Hematopoietic multipotent progenitor cell treated with erythropoietin and hydrocortisone succinate and interleukin-3 and kit ligand, for 15 days (in vitro differentiated cells): ENCODE measurements at places on chromosomes 7 and 10.

- DNase-seq, result no peak
Measured at GRCh38 chr10:17001961-17002749, 127.5 kb downstream of the CUBN start.

DNA sequence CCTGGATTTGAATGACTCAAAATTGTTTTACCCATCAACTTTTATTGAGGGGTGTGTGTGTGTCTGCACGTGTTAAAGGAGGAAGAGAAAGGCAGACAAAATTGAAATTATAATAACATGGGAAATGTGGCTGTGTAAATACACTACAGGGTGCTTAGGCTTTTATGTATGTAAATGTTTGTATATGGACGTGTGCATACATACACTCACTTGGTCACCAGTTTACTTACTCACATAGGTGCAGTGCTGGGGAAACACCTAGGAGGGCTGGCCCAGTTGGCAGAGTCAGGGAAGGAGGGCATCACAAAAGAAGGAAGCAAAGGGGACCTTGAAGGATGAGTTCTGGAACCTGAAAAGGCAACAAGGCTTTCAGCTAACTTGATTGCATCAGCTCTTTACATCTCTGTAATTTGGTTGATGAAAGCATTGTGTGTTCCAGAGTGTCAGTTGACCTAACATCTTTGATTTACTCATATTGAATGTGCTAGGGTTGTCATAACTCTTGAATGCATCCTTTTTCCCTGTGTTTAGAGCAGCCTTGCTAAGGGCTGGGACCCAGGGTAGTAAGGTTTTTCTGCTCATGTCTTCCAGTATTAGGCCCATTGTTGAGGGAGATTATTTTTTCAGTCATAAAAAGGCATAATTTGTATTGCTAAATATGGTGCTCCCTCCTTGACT lies 10.2 kb downstream of the WDR11 start:
- no peak for DNase-seq

DNA sequence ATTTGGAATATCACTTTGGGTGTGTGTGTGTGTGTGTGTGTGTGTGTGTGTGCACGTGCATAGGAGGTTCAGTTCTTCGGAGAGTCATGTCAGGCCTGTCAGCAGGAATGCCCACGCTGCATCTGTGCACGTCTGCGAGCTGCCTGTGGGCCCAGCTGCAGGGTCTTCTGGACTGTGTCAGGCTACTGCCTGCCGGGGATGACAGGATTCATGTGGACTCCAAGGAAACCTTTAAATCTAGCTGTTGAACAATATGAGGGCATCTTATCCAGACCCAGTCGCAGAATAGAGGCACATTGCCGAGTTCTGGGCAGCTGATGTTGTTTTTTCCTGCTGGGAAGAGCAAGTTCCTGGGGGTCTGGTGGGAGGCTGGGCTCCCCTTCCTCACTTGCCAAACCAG lies 19.0 kb downstream of the AQP1 start:
- no peak for DNase-seq

DNA sequence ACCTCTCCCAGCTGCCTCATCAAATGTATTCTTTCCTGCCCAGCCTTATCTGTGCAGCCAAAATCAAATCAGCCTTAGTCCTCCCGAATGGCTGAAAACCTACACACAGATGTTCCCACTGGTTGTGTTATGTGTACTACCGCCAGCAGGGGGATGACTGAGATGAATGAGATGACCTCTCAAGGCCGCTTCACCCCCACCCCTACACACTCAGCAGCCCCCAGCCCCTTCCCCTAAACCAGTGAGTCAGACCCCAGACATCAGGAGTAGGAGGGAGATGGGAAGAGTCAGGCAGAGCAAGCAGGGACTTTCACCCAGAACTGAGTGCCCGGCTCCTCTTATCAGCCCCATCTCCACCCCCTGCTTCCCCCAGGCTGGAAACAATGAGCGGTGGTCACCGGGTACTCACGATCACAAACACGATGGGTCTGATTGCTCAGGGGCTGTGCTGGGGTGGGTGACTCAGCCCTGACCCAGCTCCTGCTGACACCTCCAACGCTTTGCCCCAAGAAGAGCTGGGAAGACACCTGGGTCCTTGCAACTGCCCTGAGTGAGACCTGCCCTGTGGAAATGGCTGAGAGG lies 6.5 kb upstream of the C10orf105 start:
- DNase-seq, result peak; percentile 44

GRCh38 chr7:2154121-2154520 lies 78.6 kb downstream of the MAD1L1 start:
- no peak for DNase-seq

- DNase-seq, result no peak
Measured at GRCh38 chr10:131174211-131174565, 137.3 kb downstream of the TCERG1L start.

DNA sequence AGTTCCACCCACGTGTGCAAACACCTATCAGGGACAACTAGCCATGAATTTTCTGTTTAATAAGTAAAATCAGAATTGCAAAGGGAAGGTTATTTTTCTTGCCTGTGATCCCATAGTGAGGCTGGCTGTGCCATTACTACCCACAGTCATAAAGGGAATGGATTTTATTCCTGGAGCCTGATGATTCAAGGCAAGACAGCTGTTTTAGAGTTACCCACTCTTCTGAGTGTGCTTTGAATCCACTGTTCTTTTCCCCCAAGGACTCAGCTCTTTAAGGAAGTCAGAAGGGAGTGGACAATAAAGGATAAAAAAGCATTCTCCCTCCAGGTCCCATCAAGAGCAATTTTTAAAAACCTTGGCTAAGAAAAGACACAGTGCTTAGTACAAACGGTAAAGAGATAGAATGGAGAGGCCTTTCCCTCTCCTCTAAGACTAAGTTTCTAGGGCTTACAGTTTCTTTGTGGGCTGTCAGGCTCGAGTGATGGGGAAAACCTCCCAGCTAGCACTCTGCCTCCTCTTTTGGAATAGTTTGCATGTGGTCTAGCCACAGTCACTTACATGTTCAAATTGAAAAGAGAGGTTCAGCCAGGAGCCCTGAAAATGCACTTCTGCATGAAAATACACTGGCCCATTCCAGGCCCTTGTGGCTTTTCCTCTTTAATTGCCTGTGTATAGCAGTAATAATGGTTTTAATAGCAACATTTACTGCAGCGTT lies 5.1 kb upstream of the LRRC4 start:
- no peak for DNase-seq

- DNase-seq, result no peak
Measured at GRCh38 chr10:32060347-32060746, 4.1 kb upstream of the KIF5B start.

DNA sequence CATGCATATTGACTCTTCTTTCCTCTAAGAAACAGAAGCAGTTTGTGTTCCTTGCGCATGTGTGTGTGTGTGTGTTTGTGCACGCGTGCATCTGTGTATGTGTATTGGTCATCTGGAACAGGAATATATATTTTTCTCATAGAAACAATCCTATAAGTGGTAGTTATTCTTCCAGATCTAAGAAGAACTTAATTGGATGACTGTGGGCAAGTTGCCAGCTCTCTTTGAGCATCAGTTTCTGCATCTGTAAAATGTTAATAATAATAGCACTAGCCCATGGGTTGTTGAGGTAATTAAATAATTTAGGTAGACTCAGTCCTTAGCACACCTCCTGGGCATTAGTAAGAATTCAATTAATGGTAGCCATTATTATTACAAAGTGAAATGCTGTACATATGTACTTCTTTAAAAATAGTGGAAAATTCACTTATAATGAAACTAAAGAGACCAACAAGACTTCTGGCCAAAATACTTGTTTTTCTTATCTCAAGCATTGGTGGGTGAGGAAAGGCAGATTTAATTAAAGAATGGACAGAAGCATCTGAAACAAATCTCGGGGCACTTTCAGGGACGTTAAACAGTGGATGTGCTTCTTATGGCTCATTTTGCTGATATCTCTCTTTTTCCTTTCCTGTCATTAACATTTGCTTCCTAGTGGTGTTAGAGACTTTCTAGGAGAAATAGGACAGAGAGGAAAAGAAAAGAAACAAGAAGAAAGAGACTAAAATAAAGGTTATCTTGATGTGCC lies 124.9 kb upstream of the HABP2 start:
- no peak for DNase-seq

DNA sequence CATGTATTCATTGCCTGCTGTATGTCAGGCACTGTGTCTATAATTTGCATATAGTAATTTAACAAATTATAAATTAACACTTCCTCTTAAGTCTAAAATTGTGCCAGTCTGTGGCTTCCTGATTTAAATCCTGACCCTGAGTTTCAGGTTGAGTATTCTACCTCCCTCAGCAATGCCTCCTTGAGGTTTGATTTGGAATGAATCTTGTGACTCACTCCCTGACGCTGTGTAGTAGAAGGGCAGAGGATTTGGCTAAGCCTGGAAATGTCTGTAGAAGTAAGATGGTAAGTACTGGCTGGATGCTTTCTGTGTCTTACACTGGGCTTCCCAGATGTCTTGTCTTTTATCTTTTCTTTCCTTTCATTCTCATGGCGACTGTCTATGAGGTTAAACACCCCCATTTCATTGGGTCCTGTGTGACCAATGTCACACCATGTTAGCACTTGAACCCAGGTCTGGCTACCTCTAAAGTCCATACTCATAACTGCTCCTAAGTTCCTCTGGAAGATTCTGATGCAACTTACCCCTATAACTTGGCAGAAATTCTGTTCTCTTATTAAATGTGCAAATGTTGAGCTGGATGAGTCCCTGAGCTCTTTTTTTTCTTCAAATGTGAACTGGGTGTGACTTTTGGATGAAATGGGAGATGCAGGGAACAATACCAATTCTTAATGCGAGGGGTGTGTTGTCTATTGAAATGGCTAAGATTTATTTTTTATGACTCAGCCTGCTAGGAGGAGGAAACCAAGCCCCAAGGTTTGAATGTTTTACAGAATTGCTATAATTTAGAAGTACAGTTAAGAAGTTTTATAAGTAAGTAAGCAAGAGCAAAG lies 48.5 kb downstream of the PLCE1 start:
- DNase-seq, result no peak

GRCh38 chr7:17185690-17186070 lies 112.8 kb upstream of the AHR start:
- DNase-seq, result no peak

GRCh38 chr10:70124918-70125317 lies 7.7 kb downstream of the AIFM2 start:
- no peak for DNase-seq

GRCh38 chr10:112955582-112956421 lies 5.8 kb downstream of the TCF7L2 start:
- DNase-seq, result no peak

DNA sequence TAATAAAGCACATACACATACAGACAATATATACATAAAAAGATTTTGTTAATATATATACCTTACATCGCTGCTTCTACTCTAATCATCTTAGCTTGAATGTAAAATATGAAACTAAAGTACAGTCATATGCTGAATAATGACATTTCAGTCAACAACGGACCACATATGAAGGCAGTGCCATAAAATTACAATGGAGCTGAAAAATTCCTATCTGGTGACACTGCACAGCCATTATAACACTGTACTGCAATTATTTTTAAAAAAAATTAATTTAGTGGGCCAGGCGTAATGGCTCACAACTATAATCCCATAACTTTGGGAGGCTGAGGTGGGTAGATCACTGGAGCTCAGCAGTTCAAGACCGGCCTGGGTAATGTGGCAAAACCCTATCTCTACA lies 122.3 kb downstream of the JMJD1C start:
- no peak for DNase-seq

DNA sequence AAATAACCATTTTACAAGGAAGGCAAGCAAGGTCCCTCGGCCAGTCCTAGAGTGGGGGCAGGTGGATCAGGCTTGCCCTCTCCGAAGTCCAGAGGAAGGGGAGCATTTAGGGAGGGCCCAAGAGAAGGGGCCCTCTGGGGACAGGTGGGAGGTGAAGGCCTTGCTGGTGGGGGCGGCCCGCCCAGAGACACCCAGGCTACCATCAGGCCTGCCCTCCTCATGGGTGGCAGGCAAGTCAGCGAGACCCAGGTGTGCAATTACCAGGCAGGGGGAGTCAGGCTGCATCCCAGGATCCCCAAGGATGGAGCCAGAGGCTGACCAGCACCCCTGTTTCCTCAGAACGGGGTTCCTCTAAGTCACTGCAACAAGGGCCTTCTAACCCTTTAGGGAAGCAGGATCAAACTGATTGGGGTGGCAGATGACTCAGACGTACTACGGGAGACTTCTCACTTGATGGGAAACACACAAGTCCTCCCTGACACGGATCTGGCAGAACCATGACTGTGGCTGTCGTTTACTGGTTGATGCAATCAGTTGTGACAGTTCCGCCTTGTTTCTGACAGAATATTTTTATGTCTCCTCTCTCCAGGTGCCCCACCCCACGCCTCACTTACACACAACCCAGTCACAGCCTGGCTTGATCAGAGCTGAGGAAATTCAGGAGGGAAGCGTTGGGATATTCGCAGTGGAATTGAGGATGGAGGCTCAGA lies 8.2 kb downstream of the LOXL4 start:
- DNase-seq, result no peak

GRCh38 chr7:142018154-142018553 lies 22.5 kb downstream of the MGAM start:
- DNase-seq, result no peak

DNA sequence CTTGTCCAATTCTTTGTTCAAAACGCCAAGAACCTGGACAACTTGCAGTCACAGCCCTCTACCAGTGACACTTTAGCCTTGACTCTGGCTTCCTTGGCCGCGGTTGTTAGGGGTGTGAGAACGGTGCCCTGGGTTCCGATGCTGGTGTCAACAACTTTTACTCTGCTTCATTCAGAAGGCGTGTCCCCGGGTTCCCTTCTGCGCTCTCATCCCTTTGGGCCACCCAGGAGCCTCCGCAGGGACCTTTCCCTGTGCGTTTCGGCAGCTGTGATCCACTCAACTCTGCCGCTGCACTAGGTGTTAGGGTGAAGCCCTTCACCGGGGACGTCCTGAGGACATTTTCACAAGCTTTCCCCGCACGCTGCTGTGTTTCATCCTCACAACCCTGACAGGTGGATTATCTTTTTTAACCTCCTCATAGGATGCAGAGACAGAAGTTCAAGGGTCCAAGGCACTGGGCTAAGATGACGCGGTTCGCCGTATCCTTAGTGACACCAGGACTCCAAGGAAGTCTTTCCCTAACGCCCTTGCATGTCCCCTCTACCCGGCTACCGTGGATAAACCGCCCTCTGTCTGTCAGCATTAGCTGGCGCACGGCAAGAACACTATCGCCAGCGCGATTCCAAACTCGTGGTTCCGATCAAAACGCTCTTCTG lies 133.5 kb upstream of the SHH start:
- DNase-seq, result no peak

DNA sequence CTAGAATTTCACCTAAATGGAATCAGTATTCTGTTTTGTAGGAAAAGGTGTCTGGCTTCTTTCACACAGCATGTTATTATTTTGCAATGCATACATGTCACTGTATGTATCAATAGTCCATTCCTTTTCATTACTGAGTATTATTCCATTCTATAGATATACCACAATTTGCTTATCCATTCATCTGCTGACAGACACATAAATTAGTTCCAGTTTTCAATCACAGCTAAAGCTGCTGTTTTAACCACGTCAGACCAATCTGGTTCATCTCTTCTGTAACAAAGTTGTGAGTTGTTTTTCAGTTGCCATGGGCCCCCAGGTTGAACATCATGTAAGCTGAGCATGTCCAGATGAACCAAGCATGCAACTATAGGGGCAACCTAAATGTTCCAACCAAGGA lies 282.1 kb upstream of the MKLN1 start:
- DNase-seq, result no peak
